ENCODE measurements at places on chromosomes 16 and 17.
A peak's percentile ranks its signal among the peaks of the same experiment; 100 is the strongest.

- DNase-seq = no peak
Observed at GRCh38 chr17:67322042-67322787, 44.2 kb downstream of the PSMD12 start.

DNA sequence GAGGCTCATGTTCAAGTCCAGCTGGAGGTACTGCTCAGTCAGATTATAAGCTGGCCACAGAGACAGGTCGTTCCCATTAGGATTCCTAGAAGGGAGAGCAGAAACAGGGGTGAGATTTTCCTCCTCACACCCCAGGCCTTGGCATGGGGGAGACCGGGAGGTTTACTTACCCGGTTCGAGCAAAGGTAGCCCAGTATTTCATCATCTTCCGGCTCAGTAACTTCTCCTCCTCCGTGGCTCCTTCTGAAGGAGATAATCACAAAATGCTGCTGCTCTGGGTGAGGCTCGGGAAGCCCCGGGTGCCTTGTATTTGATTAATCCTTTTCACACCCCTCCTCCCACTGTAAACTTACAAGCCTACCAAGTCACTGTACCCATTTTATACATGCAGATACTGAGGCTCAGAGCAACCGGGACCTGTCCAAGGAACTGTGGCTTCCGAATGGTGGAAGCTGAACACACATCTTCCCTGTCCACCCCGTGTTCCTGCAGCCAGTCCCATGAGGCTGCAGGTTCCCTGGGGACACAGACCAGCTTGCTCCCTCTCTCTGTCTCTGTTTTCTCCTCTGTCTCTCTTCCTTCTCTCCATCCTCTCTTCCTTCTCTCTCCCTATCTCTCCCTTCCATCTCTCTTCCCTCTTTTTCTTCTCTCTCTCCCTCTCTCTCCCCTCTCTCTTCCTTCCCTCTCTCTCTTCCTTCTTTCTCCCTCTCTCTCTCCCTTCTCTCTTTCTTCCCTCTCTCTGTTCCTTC, 13.9 kb upstream of the CES1 start:
- no peak for DNase-seq

DNA sequence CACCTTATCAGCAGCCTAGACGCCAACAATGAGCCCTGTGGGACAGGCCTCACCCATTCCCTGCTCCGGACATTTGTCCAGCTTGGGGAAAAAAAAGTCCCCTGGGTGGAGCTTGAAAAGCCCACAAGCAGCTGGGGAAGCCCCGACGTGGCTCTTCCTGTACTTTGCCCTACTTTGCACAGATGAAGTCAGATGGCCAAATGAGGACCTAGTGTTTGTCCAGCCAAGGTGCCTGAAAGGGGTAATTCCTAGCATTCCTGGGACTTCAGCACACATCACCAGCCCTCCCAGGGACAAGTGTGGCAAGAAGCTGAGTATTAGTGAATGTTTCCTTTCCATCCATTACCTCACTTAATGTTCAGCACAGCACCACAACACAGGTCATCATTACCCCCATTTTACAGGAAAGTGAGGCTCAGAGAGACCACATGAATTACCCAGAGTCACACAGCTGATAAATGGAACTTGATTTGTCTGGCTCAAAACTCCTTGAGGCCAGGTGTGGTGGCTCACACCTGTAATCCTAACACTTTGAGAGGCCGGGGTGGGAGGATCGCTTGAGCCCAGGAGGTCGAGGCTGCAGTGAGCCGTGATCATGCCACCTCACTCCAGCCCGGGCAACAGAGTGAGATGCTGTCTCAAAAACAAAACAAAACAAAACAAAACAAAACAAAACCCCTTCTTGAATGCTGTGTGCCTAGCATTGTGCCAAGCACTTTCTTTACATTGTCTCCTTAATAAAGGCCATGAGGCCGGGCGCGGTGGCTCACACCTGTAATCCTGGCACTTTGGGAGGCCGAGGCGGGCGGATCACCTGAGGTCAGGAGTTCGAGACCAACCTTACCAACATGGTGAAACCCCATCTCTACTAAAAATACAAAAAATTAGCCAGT, 19.9 kb upstream of the PLLP start:
- peak; percentile 29 for DNase-seq

- peak; percentile 7 for DNase-seq
Observed at GRCh38 chr16:69613378-69614154, 47.8 kb downstream of the NFAT5 start.

GRCh38 chr17:44273607-44274006, 5.7 kb upstream of the SLC4A1 start:
- no peak for DNase-seq

DNA sequence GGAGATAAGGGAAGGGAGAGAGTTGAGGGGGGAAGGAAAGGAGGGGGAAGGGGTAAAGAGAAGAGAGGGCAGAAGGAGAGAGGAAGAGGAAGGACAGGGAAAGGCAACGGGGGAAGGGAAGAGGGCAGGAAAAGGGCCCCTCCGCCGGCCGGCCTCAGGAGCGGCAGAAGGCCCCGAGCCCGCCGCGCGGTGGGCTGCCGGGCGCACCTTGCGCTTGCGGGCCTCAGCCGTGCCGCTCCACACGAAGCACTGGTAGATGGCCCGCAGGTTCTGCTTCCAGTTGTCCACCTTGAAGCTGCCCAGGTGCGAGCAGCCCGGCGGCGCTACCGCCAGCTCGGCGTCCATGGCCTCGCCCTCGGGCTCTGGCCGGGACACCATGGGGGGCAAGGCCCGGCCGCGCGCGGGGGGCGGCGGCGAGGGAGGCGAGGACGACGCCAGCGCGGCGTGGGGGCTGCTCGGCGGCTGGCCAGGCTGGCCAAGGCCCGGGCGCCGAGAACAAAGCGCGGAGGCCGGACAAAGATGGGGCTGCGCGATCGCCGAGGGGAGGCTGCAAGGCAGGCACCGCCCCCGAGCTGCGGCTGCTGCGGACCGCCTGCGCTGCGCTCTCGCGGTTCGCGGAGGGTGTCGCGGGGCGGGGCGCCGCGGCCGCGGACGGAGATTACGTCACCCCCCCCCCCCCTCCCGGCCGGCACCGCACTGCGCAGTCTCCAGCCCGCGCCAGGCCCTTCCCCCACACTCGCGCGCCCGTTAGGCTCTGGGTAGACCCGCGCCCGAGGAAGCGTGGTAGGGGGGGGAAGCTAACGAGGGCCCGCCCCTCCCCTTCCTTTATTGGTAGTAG, at the start of gene USP22:
USP22 (minus strand) TSS at position 554 of the 838 bp plus-strand sequence; CDS start at position 378, 176 bp downstream.
- no peak for DNase-seq

DNA sequence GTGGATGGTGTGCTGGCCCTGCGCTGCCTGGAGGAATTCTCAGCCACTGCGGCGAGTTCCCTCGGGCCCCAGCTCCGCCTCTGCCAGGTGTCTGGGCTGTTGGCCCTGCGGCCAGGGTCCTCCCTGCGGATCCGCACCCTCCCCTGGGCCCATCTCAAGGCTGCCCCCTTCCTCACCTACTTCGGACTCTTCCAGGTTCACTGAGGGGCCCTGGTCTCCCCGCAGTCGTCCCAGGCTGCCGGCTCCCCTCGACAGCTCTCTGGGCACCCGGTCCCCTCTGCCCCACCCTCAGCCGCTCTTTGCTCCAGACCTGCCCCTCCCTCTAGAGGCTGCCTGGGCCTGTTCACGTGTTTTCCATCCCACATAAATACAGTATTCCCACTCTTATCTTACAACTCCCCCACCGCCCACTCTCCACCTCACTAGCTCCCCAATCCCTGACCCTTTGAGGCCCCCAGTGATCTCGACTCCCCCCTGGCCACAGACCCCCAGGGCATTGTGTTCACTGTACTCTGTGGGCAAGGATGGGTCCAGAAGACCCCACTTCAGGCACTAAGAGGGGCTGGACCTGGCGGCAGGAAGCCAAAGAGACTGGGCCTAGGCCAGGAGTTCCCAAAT, 1.3 kb upstream of the TNFSF13 start:
- no peak for DNase-seq

Measured in fibroblast of skin of right quadriceps (primary cell).